Adipocyte (in vitro differentiated cells): ENCODE measurements at places on chromosomes 4 and X.

- no peak for DNase-seq
Measured at GRCh38 chrX:22357621-22358020, 84.9 kb downstream of the CBLL2 start.

GRCh38 chrX:37883196-37883595 lies 35.8 kb upstream of the DYNLT3 start:
- no peak for DNase-seq

DNA sequence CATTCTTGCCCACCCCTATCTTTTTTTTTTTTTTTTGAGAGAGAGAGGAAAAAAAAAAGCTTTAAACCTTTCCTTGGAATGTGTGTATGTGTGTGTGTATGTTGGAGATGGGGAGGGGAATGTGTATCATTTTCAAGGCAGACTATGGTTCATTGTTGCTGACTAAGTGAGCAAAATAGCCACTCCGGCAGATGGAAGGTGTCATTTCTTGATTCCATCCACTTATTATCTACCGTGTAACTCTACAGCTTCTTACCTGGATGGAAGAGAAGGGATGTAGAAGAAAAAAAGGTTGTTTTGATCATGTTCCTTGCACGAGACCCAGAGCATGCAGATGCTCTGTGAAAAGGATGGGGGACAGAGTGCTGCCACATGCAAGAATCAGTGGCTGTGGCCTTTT lies 5.9 kb upstream of the GK2 start:
- DNase-seq, result no peak

DNA sequence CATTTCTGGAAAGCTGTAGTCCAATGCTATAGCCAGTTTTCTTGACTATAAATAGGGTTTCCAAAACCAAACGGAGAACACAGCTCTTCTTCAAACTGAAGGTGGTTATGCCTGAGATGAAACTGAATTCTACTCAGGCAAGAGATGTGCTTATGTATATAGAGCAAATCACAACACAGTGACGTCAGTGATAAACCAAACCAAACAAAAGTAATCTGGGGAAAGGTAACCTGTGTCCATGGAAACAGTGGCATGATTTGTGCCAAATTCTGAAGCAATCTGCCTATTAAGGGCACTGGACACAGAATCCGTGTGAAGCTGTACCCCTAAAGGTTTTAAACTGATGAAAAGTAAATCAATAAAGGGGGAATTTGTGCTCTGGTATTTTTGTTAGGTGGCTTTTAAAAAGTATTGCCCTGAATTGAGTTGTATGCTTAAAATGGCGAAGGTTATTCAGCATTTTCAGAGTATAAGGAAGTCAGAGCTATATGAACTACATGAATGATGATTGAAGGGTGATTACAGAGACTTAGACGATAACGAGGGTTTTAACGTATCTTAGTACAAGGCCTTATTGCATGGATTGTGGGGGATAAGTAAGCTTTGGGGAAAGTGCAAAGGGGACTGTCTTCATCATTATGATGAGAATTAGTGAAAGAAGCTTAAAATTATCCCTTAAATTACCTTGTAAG lies 38.6 kb downstream of the NPY5R start:
- no peak for DNase-seq

GRCh38 chr4:187176261-187176910 lies 452.7 kb upstream of the FAT1 start:
- no peak for DNase-seq
